Left ventricle myocardium inferior (tissue), 1 donor: ENCODE measurements at places on chromosomes 1 and 21.

- no peaks in the 10 kb centered on the region for H3K27me3 ChIP-seq
- peaks cover 12% of the 10 kb centered on the region for H3K36me3 ChIP-seq
- peaks cover 46% of the 10 kb centered on the region for H3K4me1 ChIP-seq
Observed at GRCh38 chr1:192811594-192812239, 2.9 kb downstream of the RGS2 start.

GRCh38 chr1:32907435-32907834 lies 6.2 kb upstream of the TMEM54 start:
- no peak for DNase-seq
- no peaks in the 10 kb centered on the region for H3K36me3 ChIP-seq
- peaks cover 29% of the 10 kb centered on the region for H3K27me3 ChIP-seq

DNA sequence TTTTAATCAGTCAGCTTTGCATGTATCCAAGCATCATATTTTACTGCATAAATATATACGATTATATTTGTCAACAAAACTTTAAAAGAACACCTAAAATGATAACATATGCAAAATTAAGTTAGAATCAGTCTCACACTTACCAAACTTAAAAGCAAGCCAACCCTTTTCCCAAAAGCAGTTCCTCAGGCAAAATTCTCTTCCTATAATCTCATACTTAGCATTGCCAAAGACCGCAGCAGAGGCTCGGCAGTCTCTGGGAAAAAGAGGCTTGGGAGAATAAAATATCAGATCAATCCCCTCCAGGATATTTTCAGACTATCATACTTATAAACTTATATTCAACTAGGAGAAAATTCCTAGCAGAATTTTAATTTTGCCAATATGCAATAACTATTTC lies 93.2 kb upstream of the RGS18 start:
- H3K4me3 ChIP-seq = no peak overlapping the region
- no peaks in the 10 kb centered on the region for H3K27me3 ChIP-seq
- H3K36me3 ChIP-seq = no peaks in the 10 kb centered on the region
- DNase-seq = no peak

- peaks cover 62% of the 10 kb centered on the region for H3K4me1 ChIP-seq
- no peak for DNase-seq
- peak overlapping the region; percentile 55 for H3K4me3 ChIP-seq
- H3K36me3 ChIP-seq = no peaks in the 10 kb centered on the region
- no peaks in the 10 kb centered on the region for H3K27me3 ChIP-seq
- H3K27ac ChIP-seq = peak overlapping the region; percentile 90
Observed at GRCh38 chr1:237032029-237032428, 10.0 kb upstream of the RYR2 start.

GRCh38 chr1:2856676-2857375 lies 55.3 kb upstream of the TTC34 start:
- H3K4me3 ChIP-seq = no peak overlapping the region
- peaks cover 78% of the 10 kb centered on the region for H3K27me3 ChIP-seq
- no peaks in the 10 kb centered on the region for H3K36me3 ChIP-seq

- no peaks in the 10 kb centered on the region for H3K27me3 ChIP-seq
- peak overlapping the region; percentile 40 for H3K27ac ChIP-seq
- H3K4me1 ChIP-seq = peaks cover 4% of the 10 kb centered on the region
- H3K36me3 ChIP-seq = no peaks in the 10 kb centered on the region
Observed at GRCh38 chr1:81308191-81308590, 492.5 kb upstream of the ADGRL2 start.

GRCh38 chr1:181392613-181393220 lies 90.6 kb upstream of the CACNA1E start:
- DNase-seq = no peak
- no peak overlapping the region for H3K4me3 ChIP-seq
- H3K27ac ChIP-seq = no peak overlapping the region
- no peaks in the 10 kb centered on the region for H3K36me3 ChIP-seq
- H3K4me1 ChIP-seq = no peaks in the 10 kb centered on the region

DNA sequence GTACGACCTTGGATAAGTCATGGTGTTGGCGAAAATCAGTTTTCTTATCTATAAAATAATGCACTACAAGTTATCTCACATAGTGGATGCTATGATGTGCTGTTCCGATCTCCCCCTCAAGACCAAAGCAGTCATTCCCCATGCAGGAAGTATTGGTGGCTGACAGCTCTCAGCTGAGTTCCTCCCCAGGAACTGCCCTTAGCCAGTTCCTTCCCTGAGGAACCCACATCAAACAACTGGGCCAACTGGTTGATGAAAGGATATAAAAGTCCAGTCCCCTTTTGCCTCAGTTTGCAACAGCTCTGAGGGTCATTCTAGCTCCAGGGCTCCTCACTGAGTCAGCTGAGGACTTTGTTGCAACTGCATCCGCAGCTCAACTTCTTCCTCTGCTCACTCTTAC lies 16.1 kb upstream of the SLAMF1 start:
- no peak for DNase-seq
- no peaks in the 10 kb centered on the region for H3K36me3 ChIP-seq
- H3K27me3 ChIP-seq = peaks cover 9% of the 10 kb centered on the region
- peaks cover 22% of the 10 kb centered on the region for H3K4me1 ChIP-seq
- no peak overlapping the region for H3K27ac ChIP-seq
- H3K4me3 ChIP-seq = no peak overlapping the region

DNA sequence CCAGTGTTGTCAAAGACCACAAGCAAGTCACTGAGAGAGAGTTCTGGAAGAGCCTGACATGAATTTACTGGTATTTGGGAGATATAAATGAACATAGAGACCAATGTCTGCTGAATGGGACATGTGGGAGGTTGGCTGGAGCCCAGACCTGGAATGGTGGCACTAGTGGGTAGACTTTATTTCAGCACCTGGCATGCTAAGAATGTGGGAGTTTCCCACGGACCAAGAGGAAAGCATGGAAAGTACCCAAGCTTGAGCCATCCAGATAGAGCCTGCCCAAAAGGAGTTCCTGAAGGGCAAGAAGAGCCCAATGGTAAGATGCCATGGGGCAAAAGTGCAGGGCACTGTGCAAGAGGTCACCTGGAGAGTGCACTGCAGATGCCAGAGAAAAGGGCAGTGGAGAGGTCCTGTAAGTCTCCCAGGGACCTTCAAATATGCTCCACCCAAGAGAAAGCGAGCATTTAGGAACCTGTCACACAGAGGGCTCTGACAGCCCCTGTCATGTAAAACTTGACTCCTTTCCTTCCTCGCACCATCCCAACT lies 8.1 kb upstream of the ZNF687 start:
- no peak overlapping the region for H3K4me3 ChIP-seq
- peaks cover 5% of the 10 kb centered on the region for H3K36me3 ChIP-seq
- H3K4me1 ChIP-seq = peaks cover 5% of the 10 kb centered on the region
- H3K27me3 ChIP-seq = no peaks in the 10 kb centered on the region
- no peak overlapping the region for H3K27ac ChIP-seq

DNA sequence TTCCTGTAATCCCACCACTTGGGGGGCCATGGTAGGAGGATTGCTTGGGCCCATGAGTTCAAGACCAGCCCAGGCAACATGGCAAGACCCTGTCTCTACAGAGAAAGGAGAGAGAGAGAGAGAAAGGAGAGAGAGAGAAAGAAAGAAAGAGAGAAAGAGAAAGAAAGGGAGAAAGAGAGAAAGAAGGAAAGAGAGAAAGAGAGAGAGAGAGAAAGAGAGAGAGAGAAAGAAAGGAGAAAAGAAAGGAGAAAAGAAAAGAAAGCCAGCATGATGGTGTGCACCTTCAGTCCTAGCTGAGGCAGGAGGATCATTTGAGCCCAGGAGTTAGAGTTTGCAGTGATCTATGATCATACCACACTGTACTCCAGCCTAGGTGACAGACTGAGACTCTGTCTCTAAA lies 82.8 kb downstream of the DISP3 start:
- H3K27ac ChIP-seq = no peak overlapping the region
- H3K27me3 ChIP-seq = peaks cover 94% of the 10 kb centered on the region
- DNase-seq = no peak
- H3K36me3 ChIP-seq = no peaks in the 10 kb centered on the region
- no peak overlapping the region for H3K4me3 ChIP-seq
- no peaks in the 10 kb centered on the region for H3K4me1 ChIP-seq

DNA sequence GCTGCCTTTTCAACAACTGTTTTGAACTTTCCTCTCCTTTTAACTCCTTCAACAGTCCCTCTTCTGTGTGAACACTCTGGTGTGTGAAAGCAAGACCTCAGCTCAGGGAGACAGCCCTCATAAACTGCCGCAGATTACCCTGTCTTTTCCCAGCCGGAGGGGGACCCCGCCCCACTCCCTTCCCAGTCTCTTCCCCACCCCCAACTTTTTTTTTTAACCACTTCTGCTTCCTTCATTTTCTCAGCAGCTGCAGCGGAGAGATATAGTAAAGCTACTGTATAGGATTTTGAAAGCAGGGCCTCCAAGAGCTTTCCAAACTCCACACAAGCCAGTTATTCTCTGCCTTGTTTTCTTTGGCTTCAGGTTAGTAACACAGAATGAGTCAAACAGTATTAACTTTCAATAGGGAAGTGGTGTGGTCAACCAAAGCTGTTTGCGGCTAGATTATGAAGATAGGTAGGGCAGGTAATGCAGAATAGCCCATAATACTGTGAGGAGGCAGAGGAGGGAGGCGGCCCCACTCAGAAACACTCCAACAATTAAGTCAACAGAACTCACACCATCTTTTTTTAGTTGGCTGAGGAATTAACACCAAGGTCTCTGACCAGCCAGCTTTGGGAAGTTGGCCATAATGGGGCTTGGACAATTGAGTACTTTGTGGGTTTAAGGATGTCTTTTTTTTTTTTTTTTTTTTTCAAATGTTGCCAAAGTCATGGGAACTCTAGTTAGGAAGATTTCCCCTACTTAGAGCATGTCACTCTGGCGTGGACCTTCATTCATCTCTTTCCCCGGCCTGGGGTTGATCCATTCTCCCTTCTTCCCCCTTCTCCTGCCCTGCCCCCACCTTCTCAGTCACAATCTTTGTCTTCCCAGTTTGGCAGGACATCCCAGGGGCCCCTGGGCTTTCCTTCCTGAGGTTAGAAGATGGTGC lies 177.0 kb downstream of the CLIC6 start:
- DNase-seq = no peak
- H3K27me3 ChIP-seq = peaks cover 42% of the 10 kb centered on the region
- no peaks in the 10 kb centered on the region for H3K36me3 ChIP-seq
- peak overlapping the region; percentile 42 for H3K27ac ChIP-seq
- no peak overlapping the region for H3K4me3 ChIP-seq

DNA sequence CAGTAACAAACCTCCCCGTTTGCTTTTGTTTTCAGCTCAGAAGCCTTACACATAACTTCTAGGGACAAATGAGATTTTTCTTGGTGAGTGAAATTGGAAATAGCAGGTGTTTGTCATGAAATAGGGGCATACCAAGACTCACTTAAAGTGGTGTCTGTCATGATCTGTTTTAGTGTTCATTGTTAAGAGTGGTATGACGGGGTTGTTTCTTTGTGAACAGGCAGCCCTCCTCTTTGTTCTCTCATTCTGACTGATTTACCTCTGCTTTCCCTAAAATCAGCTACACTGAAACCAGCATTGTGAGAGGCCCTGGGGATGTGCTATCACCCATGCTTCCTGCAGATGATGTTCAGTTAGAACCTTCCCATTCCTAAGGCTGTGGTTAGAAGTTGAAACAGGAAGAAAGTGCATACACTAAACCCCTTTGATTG lies 2.5 kb upstream of the ERO1B start:
- H3K4me3 ChIP-seq = no peak overlapping the region
- H3K4me1 ChIP-seq = peaks cover 24% of the 10 kb centered on the region
- H3K36me3 ChIP-seq = no peaks in the 10 kb centered on the region
- no peak for DNase-seq
- no peak overlapping the region for H3K27ac ChIP-seq

- H3K4me3 ChIP-seq = peak overlapping the region; percentile 97
- H3K27ac ChIP-seq = peak overlapping the region; percentile 97
- H3K4me1 ChIP-seq = peaks cover 77% of the 10 kb centered on the region
- DNase-seq = peak; percentile 29
Observed at GRCh38 chr1:231337043-231337471, 595 bp downstream of the EXOC8 start.

- H3K27me3 ChIP-seq = no peaks in the 10 kb centered on the region
- H3K4me1 ChIP-seq = no peaks in the 10 kb centered on the region
- no peak overlapping the region for H3K4me3 ChIP-seq
- no peaks in the 10 kb centered on the region for H3K36me3 ChIP-seq
Observed at GRCh38 chr21:29825345-29825744, 114.5 kb downstream of the GRIK1 start.

DNA sequence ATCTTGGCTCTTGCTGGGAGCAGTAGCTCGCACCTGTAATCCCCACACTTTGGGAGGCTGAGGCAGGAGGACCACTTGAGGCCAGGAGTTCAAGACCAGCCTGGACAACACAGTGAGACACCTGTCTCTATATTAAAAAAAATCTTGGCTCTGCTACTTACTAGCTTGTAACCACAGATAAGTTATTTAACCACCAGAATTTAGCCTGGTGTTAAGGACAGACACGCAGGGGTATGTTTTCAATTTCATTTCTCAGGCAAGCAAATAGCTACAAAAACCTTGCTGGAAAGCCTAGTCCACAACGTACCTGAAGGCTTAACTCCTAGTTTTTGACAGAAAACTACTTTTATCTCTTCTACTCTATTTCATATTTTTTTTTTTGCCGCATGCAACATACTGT lies 24.8 kb upstream of the GFI1 start:
- peaks cover 7% of the 10 kb centered on the region for H3K36me3 ChIP-seq
- H3K4me3 ChIP-seq = no peak overlapping the region
- no peaks in the 10 kb centered on the region for H3K27me3 ChIP-seq
- no peaks in the 10 kb centered on the region for H3K4me1 ChIP-seq
- DNase-seq = no peak

- H3K4me3 ChIP-seq = no peak overlapping the region
- H3K27me3 ChIP-seq = no peaks in the 10 kb centered on the region
- H3K36me3 ChIP-seq = no peaks in the 10 kb centered on the region
- H3K27ac ChIP-seq = no peak overlapping the region
- DNase-seq = no peak
Observed at GRCh38 chr1:190738317-190738716, 260.7 kb upstream of the BRINP3 start.

DNA sequence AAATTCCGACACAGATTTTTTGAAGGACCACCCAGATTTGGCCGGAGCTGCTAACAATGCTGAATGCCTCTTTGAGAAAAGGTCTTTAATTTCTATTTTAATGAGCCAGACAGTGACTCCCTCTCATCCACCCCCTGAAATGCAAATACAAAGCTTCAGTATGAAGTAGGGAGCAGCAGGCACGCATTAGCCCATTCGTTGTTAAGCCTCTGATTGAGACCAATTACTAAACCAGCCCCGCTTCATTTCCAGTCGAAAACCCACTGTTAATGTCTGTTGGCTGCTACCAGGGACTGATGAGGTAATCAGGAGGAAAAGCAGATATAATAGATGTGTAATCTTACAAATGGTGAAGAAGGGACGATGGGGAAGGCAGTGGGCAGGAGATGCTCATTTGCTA lies 4.8 kb upstream of the C8A start:
- DNase-seq = no peak
- H3K27ac ChIP-seq = no peak overlapping the region
- no peaks in the 10 kb centered on the region for H3K4me1 ChIP-seq
- no peak overlapping the region for H3K4me3 ChIP-seq

DNA sequence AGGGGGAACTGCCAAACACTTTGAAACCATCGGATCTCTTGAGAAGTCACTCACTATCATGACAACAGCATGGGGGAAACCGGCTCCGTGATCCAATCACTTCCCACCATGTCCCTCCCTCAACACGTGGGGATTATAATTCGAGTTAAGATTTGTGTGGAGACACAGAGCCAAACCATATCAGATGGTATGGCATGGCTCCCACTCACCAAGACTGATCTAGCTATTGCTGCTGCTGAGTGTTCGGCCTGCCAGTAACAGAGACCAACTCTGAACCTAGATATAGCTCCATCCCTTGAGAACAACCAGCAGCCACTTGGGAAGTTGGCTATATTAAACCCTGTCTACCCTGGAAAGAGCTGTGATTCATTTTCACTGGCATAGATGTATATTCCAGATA lies 49.4 kb downstream of the CDCP2 start:
- no peaks in the 10 kb centered on the region for H3K36me3 ChIP-seq
- no peak overlapping the region for H3K4me3 ChIP-seq
- H3K4me1 ChIP-seq = no peaks in the 10 kb centered on the region
- no peak for DNase-seq
- H3K27me3 ChIP-seq = no peaks in the 10 kb centered on the region
